ENCODE measurements at places on chromosomes 13 and 19.

GRCh38 chr13:59266478-59267063 lies 897.2 kb downstream of the DIAPH3 start:
- DNase-seq = no peak

GRCh38 chr13:33526718-33527117 lies 241.2 kb upstream of the STARD13 start:
- no peak for DNase-seq

DNA sequence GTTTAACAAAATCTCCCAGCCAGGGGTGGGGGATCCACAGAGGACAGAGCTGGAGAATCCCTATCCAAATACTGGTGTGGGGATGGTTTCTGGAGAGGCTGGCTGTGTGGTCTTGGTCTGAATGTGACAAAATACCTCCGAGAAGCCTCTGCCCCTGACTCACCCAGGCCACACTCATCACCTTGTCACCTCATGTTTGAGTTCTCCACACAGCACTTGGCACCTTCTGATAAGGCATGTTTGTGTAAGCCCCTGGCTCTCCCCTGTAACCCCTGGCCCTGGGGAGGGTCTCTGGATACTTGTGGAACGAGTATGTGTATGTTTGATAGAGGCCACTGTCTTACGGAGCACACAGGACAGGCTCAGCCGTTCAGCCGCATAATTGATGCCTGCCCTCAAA lies 14.7 kb downstream of the TECR start:
- no peak for DNase-seq

GRCh38 chr19:843180-843835 lies 2.5 kb downstream of the PRTN3 start:
- no peak for DNase-seq

DNA sequence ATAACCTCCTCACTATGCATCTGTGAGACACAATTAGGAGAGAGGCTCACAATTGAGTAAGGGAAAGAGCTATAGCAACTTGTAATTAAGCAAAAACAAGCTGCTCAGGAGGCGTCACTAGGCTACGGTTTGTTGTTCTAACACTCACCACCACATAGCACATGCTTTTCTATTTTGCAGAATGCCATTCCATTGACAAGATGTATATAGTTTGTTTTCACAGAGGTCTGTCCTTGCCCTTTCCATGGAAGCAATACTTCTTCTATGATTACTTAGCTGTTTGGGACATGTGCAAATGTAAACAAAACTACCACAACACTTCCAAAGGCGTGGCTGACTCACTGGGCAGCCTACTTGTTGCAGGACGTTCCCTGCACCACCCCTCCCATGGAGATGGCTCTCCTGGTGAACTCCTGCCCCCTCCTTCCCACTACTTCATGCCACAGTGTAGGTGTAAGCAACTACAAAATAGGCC lies 33.9 kb upstream of the FAM216B start:
- peak; percentile 96 for DNase-seq

DNA sequence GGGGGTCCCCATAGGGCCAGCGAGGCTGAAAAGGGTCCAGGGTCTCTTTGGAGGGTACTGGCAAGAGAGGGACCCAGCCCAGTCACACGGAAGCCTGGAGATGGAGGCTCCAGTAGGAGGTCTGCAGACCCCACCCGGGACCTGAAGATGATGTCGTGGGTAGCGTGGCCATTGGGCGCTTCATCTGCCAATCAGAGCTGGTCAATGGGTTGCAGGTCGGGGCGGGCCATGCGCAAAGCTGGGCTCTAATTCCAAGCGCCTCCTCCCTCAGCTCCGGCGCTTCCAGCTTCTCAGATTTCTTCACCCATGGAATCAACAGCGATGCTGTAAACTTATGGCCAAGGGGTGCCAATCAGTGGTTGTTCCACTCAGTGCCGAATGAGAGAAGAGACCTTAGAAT lies 10.9 kb downstream of the SIGLEC12 start:
- DNase-seq = no peak

GRCh38 chr13:109700176-109700575 lies 86.2 kb downstream of the IRS2 start:
- peak; percentile 77 for DNase-seq

GRCh38 chr19:22616659-22617058 lies 17.5 kb upstream of the ZNF492 start:
- no peak for DNase-seq

DNA sequence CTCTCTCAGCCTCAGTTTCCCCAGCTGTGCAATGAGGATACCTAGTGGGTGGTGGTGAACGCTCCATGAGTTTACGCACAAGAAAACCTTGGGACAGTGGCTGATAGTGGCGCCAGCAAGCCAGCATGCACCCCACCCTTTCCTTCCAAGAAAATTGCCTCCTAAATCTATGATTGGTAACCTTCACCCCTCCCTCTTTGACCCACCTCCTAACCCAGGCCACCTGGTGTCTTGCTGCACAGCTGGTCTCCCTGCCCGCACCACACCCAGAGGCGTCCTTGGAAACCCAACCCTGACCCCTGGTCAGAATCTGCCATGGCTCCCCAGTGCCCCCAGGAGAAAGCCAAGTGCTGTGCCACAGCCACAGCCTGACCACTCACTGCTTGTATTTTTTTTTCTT lies 22.8 kb upstream of the BCL3 start:
- no peak for DNase-seq

- peak; percentile 51 for DNase-seq
Observed at GRCh38 chr19:30340771-30341561, 31.2 kb upstream of the ZNF536 start.

- DNase-seq = no peak
Observed at GRCh38 chr19:48254529-48254970, 1.2 kb downstream of the CARD8 start.

- DNase-seq = no peak
Observed at GRCh38 chr13:21673789-21674489, 3.1 kb downstream of the FGF9 start.

GRCh38 chr19:639253-640160 lies at the start of gene FGF22:
TSS of gene FGF22 (plus strand) at chr19:639879. CDS start at chr19:639926, 47 bp downstream.
- peak; percentile 40 for DNase-seq

GRCh38 chr19:8005534-8006256 lies at the start of gene ELAVL1:
TSS of gene ELAVL1 (minus strand) at chr19:8005641. CDS start at chr19:7991815, 13,826 bp downstream.
- DNase-seq = peak; percentile 85

DNA sequence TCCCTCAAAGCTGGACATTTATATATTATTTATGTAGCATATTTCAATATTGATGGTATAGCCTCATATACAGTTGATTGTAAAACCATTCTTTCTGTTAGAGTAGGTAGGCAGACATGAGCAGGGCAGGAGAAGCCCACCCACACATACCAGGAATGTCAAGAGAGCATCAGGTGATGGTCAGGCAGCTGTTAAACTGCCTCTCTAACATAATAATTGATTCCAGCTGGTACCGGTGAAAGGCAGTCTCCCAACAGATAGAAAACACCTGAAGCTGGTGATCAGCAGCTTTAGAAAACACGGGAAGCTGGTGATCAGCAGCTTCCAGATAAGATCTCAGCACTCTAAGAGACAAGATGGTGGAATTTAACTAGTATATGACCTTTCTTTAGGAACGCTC lies 132.9 kb downstream of the SLITRK6 start:
- no peak for DNase-seq

DNA sequence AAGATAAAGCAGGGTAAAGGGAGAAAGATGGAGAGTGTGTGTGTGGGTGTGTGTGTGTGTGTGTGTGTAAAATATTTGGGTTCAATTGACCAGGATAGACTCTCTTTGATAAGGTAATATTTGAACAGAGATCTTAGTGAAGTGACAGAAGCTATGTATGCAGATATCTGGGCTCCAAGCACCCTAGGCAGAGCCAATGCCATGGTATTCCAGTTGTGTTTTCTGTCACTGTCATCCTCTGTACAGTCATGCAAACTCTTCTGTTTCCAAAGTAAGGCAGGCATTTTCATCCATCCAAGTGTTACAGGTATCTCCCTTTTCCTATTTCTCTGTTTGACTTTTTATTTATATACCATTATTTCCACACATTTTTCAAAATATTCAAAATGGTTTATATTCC lies 13.5 kb downstream of the DGKH start:
- DNase-seq = no peak

GRCh38 chr19:35460608-35461007 lies 12.6 kb downstream of the FFAR2 start:
- no peak for DNase-seq

DNA sequence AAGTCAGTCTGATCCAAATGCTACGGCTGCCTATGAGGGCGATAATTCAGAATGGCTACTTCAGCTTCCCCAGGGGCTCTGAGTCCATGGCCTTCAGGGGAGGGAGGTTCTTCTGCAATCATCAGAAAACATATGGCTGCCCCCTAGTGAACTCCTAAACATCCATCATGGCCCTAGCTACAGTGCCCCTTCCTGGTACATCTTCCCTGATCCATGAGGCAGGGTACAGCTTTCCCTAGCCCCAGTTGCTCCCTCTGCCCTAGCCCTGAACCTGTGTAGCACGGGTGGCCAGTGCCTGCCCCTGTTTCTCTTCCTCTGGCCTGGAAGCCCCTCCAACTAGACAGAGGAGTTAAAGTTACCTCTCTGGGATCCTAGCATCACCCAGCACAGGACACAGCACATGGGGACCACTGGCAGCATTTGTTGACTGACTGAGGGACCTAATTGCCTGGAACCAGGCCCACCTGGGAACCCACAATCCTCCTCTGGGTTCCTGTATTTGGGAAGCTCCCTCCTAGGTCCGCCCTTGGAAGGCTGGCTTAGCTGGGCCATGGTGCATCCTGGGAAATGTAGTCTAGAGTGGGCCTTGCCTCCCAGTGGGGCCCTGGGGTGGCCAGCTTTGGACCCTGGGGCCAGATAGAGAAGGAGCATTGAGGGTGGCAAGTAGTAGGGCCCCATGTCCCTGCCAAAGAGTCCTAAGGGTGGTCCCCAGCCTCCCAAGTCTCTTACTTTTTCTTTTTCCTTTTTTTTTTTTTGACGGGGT lies 17.7 kb upstream of the SEMA6B start:
- peak; percentile 47 for DNase-seq

- no peak for DNase-seq
Observed at GRCh38 chr13:34815526-34815925, 126.5 kb upstream of the NBEA start.

DNA sequence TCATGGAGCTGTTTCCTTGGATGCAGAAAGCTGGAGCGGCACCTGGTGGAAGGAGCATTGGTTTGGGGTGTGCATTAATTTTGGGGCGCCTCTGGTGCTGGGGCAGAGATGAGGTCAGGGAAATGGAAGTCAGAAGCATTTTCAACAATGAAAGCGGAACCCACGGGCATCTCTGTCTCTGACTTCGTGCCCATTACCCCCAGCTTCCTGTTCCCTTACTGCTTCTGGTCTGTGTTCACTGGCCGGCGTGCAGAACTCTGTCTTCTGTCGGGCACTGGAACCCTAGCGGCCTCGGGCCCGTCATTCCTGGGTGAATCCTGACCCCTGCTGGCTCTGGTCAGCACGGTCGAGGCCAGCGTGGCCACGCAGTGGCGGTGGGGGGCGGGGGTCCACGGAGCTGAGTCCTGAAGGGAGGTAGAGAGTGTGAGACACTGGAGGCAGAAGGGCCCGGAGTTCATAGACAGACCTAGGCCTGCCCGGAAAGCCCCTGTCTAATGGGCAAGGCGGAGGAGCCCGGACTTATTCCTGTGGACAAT lies 7.9 kb upstream of the LINGO3 start:
- no peak for DNase-seq

DNA sequence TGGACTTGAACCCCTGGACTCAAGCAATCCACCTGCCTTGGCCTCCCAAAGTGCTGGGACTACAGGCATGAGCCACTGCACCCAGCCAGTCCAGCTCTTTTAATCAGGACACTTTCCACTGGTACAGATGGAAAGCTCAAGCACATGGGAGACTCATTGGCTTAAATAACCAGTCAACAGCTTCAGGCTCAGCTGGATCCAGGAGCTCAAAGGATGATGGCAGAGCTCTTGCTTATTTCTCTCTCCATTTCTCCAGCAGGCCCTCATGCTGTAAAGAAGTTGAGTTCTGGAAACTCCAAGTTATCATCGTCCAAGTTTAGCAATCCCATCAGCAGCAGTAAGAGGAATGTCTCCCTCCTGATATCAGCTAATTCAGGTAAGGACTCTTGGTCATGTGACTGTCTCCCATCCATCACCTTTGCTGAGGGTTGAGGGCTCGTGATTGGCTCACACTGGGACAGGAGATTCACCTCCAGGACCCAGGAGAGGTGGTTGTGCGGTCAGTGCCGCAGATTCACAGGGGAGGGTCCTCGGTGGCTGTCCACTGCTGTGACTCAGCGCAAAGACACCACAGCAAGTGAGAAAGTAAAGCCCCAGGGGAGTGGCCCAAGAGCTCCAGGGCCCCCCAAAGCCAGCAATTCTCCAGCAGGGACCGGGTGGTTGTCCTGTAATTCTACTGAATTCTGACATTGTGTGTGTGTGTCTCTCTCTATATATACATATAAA lies 5.1 kb downstream of the CCL25 start:
- DNase-seq = no peak

DNA sequence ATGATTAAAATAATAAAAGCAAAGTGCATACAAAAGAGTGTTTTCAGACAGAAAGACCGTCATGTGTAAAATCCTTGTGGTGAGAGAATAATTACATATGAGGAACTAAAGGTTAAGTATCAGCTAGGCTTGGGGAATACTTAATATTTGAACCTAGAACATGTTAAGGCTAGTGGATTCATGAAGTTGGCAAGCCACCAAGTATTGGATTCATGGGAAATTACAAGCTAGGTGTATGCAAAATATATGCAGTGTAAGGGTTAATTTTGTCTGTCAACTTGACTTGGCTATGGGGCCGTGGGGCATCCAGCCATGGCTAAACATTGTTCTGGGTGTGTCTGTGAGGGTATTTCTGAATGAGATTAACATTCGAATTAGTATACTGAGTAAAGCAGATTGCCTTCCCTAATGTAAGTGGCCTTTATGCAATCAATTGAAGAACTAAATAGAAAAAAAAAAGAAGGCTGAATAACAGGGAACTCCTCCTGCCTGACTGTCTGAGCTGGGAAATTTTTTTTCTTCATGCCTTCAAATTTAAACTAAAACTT lies 533.5 kb upstream of the KLF12 start:
- DNase-seq = no peak

- DNase-seq = no peak
Observed at GRCh38 chr13:59374691-59375090, 789.0 kb downstream of the DIAPH3 start.

DNA sequence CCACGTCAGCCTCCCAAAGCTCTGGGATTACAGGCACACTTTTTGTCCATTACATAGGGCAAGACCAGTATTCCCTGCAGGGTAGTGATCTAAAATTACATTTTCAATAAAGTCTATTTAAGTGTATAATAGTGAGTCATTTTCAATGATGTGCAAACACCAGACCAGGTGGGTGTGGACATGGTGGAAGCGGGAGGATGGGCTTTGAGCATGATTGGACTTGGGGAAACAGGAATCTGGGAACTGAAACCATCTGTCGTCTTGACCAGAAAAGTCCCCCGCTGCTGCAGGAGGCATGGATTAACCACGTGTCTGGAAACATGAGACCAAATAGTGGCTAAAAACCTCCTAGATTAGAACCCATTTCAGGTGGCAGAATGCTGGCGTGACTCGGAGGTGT lies 4.9 kb downstream of the FXYD3 start:
- DNase-seq = peak; percentile 87

- no peak for DNase-seq
Observed at GRCh38 chr13:112831801-112832200, 137.2 kb upstream of the MCF2L start.

GRCh38 chr13:90740099-90740498 lies 607.4 kb upstream of the MIR17HG start:
- no peak for DNase-seq

GRCh38 chr19:51301266-51301665 lies 10.2 kb upstream of the IGLON5 start:
- DNase-seq = no peak

Measured in H4 (cell line).